Hepatic stellate cell (primary cell): ENCODE measurements at places on chromosomes 13 and 19.

GRCh38 chr19:9219489-9219888 is at the start of gene OR7D4:
Gene OR7D4 (minus strand): TSS chr19:9219589. CDS start chr19:9214837, 4,752 bp downstream.
- DNase-seq: no peak

DNA sequence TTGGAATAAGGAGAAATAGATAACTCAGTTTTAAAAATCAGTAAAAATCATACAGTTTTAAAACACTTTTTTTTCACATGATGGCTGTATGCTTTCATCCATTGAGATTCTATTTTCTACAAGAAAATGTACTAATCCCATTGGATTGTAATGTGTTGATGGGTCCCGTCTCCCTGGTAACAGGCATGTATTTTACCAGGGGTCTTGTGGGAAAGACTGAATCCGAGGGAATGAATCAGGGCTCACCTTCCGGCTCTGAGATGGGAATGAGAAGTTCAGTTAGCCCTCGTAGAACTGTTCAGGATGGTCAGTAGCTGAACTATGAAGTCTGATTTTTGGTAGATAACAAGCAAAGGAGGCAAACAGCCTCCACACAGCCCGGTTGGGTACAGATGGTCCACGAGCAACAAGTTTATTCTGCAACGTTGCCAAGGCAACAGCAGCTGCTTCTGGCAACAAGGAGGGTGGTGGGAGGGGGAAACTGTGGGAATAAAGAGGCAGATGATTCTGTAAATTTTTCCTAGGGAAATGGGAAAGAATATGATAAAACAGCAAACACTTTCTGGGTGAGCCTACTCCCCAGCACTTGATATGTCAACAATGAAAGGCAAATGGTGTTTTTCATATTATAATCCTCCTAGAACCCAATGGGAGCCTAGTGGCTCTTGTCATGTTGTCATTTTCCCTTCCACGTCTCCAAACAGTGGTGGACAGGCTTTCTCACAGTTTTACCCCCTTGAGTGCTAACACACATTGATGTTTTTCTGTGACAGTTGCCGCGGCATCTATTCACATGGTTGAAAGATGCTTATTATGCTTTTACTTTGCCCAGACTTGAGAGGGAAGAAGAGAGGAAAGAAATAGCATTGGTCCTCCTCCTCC is 12.4 kb upstream of the SIAH3 start:
- DNase-seq: no peak

DNA sequence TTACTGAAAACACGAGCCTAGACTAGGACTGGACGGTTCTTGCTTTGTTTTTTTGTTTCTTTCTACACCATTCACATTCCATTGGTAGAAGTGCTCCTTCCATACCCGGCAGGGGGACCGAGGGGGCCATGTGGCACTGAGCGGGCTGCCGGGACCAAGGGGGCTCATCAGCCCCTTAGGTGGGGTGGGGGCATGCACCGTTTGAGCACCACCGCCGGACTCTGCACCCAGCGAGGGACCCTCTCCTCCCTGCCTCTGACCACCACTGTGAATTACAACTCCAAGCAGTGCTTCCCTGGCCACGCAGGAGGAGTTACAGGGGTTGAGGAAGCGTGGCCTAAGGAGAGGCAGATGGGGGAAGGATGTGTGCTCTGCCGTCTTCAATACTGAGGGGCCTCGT is 15.0 kb upstream of the CFAP97D2 start:
- no peak for DNase-seq

DNA sequence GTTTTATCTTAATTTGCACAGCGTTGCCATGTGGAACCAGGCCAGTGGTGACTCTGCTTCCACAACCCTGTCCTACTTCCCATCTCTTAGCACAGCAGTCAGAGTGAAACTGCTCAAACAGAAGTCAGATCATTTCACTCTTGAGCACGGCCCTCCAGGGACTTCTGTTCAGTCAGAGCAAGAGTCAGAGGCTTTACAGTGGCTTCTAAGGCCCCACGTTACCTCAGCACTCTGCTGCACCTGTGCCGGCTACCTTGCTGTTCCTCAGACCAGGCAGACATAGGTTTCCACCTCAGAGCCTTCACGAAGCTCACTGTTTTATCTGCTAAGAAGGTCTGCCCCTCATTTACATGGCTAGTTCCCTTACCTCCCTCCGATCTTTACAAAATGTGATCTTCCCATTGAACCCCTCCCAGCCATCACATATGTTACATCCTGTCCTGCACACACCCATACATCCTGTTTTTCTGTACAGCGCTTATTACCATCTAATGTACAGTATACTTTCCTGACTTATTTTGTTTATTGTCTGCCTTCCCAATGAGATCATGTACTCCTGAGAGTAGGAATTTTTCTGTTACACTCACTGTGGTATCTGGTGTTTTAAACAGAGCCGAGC is 41.6 kb downstream of the TM9SF2 start:
- DNase-seq: no peak

DNA sequence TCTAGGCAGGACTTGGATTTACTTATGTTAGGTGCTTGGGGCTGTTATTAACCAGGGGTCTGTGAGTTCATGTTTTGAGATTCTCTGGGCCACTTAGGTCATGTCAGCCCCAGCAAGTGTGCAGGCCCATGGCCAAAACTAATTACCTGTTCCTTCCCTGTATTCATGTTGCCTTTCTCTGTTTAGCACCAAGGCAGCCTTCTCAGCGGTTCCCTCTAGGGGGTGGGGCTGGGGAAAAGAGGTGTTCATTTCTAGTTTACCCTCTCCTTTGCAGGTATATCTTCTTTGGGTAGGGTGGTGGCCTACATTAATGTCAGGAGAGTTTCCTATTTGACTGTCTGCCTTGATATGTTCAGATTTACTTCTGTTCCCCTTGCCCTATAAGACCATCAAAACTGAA is 61.7 kb downstream of the PDS5B start:
- no peak for DNase-seq

DNA sequence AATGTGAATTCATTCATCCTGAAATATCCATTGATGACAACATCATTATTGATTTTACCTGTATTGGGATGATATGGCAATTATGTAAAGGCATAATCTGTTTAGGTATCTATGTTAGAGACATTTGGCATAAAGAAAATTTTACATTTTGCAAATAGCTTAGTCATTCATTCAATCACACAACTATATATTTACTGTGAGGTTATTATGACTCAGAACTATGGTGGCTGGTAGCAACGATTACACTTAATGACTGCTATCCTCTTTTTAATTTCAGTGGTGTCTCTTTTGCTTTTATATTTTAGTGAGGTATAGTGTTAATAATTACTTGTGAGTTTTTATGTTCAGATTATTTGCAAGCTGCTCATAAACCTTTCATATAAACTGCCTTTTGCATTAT is 955.9 kb downstream of the SLITRK6 start:
- no peak for DNase-seq

DNA sequence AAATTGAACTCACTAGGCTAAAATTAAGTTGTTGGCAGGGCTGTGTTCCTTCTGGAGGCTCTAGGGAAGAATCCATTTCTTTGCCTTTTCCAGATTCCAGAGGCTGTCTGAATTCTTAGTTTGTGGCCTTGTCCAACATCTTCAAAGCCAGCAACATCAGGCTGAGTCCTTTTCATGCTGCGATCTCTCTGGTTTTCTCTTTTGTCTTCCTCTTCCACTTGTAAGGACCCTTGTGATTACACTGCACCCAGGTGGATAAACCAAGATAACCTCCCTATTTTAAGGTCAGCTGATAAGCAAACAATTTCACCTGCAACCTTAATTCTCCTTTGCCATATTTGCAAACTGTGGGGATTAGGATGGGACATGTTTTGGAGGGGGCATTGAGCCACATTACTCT is 11.5 kb downstream of the UTP14C start:
- DNase-seq: no peak

DNA sequence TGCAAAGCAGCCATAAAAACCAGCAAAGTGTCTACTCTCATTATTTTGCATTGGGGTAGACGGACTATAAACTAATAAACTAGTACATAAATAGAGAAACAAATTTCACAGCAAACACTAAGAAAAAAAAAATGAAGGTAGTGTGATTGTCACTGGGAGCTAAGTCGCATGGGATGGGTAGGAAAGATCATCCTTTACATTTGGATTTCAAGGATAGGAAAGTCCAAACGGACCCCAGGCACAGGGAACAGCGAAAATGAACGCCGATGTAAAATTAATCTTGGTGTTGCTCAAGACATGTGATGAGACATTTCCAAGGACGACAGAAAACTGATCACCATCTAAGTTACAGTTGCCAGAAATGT is 690 bp upstream of the SGTA start:
- DNase-seq: no peak

DNA sequence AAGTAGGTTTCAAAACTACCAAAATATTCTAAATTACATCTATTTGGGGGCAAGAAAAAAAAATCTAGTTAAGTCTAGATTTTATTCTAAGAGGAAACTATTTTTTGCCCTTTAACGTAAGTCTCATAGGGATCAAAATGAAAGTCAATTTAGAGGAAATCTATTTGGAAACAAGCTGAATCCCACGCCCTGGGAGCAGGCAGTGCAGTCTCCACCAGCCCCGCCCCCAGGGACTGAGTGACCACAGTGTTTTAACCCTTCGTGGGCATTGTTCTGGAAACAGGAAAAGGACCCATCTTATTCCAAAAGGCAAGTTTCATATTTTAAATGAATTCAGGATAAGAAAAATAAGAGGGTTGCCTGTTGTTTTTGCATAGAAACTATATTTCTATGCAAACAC is 209.7 kb downstream of the SPRY2 start:
- DNase-seq: peak; percentile 46

DNA sequence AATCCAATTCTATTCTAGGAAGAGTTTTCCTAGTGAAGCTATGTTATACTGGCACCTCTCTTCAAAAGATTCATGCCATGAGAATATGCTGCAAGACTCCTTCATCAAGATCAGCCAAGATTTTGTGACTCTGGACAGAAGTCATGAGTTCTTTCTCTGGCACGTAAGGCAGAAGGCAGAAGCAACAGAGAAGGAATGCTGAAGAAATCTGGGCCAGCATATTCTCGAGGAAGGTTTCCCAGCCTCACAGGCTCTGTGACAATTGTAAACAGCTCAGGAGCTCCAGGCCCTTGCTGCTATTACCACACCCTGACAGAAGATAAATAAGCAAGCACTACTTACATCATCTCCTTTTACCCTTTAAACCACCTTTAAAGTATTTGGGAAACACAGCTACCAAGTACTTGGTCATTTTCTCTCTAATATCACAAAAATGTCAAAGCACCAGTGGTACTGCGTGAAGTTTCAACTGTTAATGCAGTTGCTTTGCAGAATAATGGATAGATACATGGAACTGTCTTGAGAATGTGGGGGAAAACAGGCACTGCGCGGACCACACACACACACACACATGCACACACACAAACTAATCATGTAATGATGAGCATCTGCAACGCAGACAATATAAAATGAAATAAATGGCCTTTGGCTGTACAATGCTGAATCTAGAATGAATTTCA is 55.4 kb downstream of the INTS6 start:
- peak; percentile 32 for DNase-seq

GRCh38 chr19:7191946-7192691 is 102.1 kb downstream of the INSR start:
- DNase-seq: no peak
